ENCODE measurements at places on chromosomes 7 and 10.

GRCh38 chr10:70578371-70578947, 24.1 kb downstream of the PRF1 start:
- DNase-seq, result no peak

DNA sequence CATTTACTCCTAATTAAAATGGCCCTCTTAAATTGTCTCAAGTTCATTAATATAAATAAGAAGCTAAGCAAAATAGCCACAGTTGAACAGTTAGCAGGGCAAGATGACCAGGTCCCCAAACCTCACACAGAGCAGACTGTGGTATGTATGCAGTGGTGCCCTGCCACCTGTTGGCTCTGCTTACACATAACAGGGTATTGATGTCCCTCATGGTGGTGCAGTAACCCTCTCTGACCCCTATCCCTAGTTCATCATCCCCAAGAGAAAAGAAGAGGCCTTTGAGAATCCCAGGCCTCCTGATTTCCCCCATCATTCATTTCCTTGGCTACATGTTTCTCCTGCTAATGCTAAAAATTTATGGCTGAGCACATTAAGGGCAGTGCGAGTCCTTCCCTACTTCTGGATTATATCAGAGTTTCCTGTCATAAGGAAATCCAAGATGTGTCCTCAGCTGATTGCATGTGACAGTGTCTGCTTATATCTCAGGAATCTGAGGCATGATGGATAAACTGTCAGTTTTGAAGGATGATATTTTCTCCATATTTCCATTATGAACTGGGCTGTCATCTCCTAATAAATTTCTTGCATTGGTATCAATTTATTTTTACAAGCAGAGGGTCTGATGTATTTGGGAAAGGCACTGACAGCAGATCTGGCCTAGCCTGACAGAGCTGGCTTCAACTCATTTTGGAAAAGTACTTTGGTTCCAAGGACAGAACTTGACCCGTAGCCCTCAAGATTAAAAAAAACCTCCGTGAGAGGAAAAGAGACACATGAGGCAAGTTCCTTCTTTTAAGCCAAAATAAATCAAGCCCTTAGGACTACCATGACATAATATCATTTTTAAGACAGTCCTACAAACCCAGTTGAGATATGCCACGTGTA, 880.6 kb downstream of the LRMDA start:
- no peak for DNase-seq

GRCh38 chr7:67343572-67343971, 346.9 kb downstream of the TYW1 start:
- DNase-seq, result no peak

- no peak for DNase-seq
These were observed 149.6 kb downstream of the BUB3 start for GRCh38 chr10:123303581-123304337.

- DNase-seq, result no peak
These were observed 680.9 kb upstream of the LRRTM3 start for GRCh38 chr10:66244953-66245352.

DNA sequence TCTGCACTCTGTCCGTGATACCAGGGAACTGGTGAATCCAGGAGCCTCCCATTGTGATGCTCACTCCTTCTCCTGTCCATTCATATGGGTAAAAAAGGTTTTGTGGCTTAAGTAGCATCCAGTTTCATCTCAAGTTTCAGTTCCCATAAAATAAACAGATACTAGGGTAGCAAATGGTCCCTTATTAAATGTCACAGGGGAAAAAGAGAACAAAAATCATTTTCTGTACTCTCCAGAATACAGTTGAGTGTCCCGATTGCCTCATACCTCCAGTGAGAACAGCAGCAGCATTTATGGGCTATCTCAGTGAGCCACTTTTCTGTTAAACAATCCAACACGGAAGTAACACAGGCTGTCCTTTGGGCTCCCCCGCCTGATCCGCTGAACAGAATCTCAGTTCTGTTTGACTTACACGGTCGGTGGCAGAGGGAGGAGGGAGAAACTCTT, 179.6 kb downstream of the CELF2 start:
- DNase-seq, result no peak

DNA sequence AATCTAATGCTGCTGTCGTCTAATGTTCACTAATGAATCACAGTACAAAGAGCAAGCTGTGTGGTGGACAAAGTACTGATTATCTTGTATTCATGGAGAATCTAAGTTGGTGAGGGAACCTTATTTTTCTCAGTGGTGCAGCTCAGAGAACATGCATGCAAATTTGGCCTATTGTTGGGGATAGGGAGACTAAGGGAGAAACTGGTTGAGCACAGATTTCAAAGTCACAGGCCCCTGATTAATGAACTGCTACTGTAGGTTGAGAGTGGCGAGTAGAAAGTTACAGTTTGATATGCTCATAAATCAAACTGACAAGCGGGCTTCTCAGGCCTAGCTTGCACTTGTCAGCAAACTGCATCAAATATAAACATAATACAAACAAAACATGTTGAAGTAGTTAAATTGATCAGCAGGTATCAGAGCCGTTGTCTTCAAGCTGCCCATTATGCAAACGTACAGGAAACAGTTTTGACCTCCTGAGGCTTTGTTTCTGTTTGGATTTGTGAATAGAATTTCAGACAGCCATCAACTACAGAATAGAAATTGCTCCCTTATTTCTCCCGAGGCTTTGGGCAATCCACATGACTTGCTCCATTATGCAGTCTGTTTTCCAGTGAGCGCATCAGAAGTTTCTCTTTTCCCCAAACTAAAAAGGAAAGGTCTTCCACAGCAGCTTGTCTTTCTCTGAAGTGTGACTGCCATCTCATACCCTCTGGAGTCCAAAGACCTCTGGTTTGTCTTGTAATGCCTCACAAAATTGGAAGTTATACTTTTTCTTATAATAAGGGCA, 215.8 kb downstream of the FOXP2 start:
- no peak for DNase-seq

GRCh38 chr7:155057076-155057475, 13.0 kb upstream of the HTR5A start:
- no peak for DNase-seq

- DNase-seq, result no peak
These were observed 52.7 kb upstream of the LRRN3 start for GRCh38 chr7:111038185-111038584.

- no peak for DNase-seq
These were observed 60.7 kb downstream of the NEBL start for GRCh38 chr10:20836401-20836800.

DNA sequence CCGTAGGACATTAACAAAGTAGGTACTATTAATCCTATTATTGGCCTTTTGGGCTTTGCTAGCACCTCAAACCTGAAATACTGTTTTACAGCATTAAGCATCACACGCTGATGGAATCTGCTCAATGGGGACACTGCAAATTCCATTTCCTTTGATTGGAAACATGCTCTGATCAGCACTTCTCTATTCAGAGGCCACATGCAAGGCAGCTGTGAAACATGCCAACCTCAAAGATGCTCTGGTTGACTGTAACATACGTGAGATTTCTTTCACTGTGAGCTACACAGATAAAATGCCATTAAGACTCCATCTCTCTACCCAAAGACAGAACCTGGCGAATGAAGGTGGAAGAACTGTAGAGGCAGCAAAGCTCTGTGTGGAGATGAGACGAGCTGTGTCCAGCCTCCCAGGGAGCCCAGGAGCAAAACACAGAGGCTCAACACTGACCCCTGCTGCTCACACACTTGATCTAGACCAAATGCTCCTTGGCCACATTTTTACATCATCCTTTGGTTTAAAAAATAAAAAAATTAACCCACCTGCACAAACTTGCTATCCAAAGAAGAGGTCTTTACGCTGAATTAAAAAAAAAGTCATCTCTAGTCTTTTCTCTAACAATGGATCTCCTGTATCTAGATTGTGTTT, 8.0 kb downstream of the RSU1 start:
- DNase-seq, result no peak

GRCh38 chr7:50656141-50656895, 91.1 kb upstream of the DDC start:
- no peak for DNase-seq

- no peak for DNase-seq
These were observed 3.5 kb downstream of the LRRN3 start for GRCh38 chr7:111094419-111094818.

All from cortex of kidney (tissue), 1 donor.